Right atrium auricular region (tissue), 2 donors: ENCODE measurements at places on chromosomes 16 and 17.

DNA sequence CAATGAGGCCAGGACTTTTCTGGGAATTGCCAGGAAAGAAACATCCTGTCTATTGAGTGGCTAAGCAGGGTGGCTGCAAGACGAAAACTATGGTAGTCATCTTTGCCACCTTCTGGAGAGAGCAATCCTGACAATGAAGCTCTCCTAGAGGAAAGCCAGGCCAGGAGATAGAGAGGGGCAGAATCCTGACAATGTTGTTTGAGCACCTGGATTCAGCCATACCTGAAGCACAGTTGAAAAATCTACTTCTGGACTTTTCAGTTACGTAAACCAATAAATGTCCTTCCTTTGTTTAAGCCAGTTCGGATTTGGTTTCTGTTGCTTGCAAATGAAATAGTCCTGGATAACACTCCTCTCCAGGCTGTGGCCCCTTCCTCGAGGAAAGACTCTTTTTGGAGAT is 9.4 kb downstream of the P2RX1 start:
- H3K4me3 ChIP-seq = no peak overlapping the region
- H3K27me3 ChIP-seq = no peaks in the 10 kb centered on the region
- H3K4me1 ChIP-seq = peaks cover 18% of the 10 kb centered on the region
- no peak overlapping the region for H3K27ac ChIP-seq

DNA sequence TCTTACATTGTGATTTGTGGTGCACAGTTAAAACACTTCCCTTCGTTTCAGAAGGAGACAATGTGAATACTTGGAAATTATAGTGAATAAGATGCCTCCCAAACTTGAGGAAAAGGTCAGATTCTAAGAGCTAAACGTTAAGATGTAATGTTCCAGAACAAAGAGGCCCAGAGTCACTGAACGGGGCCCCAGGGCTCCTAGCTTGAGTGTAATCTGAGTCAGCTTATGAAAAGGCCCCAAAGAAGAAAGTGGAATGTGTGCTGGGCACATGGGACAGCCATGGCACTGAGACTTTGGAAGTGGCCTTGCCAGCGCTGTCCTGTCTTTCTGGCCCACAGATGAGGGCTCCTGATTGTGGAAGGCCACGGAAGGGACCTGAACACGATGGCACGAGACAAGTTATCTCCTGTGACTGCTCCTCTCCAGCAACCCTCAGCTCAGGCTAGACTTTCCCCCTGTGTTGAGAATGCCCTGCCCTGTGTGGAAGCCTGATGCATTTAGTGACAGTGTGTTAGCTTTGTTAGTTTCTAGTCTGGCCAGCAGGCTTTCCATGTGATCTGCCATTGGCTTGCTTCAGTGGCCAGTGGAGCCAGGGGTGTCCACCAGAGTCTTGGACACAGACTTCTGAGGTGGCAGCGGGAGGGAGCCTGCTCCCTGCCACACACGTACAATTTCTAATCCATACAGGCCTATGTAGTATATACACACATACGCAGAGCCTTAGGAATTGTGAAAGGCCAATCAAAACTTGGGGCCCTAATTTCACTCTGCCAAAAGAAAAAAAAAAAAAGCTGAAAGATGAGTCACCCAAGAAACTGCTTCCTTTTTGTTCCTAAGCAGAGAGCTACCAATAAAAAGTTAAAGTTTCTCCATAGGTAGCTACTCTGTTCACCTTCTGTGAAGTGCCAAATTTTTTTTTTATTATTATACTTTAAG is 13.1 kb downstream of the SPATA33 start:
- H3K4me3 ChIP-seq = no peak overlapping the region
- no peak for DNase-seq
- no peaks in the 10 kb centered on the region for H3K36me3 ChIP-seq
- H3K27ac ChIP-seq = no peak overlapping the region
- no peaks in the 10 kb centered on the region for H3K27me3 ChIP-seq
- H3K4me1 ChIP-seq = no peaks in the 10 kb centered on the region

DNA sequence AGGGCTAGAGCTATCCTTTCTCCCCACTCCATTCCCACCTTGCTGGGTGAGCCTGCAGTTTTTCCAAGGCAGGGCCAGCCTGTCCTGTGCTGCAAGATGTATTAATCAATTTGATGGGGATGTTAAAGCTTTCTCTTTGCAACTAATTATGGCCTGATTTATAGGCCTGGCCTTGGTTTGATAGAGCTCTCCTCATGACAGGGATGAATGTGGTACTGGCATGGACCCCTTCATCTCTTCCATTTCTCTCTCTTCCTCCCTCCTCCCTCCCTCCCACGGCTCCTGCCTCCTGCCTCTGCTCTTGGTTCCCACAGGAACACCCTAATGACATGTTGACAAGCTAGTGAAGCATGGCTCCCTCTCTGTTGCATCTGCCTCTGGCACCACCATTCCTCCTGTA is 47.2 kb upstream of the SKAP1 start:
- H3K4me3 ChIP-seq = no peak overlapping the region
- H3K27ac ChIP-seq = no peak overlapping the region
- H3K36me3 ChIP-seq = no peaks in the 10 kb centered on the region
- no peaks in the 10 kb centered on the region for H3K27me3 ChIP-seq
- H3K4me1 ChIP-seq = no peaks in the 10 kb centered on the region
- DNase-seq = no peak

DNA sequence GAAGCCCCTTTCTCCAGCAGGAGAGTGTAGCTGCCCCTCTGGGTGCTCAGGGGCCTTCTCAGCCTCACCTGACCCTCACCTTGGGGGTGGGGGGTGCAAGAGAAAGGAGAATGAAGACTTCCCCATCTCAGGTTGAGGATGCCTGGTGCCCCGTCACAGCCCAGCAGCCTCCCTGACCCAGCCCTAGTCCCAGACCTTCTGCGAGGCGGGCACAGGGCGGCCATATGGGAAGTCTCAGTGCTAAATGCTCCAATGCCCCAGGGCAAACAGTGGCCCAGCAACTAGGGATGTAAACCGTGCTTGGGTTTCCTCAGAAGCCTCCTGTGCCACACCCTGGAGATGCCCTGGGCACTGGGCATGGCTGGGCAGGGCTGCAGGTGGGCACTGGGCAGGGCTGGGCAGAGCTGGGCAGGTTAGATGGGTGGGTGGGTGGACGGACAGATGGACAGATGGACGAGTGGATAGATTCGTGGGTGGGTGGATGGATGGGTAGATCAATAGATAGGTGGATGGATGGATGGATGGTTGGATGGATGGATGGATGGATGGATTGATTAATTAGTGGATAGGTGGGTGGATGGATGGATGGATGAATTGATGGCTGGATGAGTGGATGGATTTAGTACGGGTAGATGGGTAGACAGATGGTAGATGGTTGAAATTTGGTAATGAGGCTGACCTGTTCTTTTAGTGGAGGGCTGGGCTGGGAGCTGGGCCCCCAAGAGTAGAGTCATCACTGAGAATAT is 16.8 kb downstream of the TPSD1 start:
- no peaks in the 10 kb centered on the region for H3K36me3 ChIP-seq
- no peak overlapping the region for H3K4me3 ChIP-seq
- no peaks in the 10 kb centered on the region for H3K27me3 ChIP-seq

GRCh38 chr16:1580256-1580655 is 31.6 kb downstream of the IFT140 start:
- no peak overlapping the region for H3K27ac ChIP-seq
- no peak overlapping the region for H3K4me3 ChIP-seq

DNA sequence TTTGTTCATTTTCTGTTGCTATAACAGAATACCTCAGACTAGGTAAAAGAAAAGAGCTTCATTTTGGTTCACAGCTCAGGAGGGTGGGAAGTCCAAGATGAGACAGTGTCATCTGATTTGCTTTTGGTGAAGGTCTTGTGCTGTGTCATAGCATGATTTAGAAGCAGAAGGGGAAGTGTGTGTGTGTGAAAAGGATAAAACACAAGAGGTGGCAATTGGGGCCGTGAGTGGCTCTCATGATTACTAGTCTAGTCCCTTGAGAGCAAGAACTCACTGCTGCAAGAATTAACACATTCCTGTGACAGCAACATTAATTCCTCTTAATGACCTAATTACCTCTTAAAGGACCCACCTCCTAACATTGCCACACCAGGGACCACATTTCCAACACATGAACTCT is 8.3 kb downstream of the SLC35G3 start:
- H3K27ac ChIP-seq = no peak overlapping the region
- no peaks in the 10 kb centered on the region for H3K4me1 ChIP-seq
- peaks cover 33% of the 10 kb centered on the region for H3K36me3 ChIP-seq
- H3K27me3 ChIP-seq = no peaks in the 10 kb centered on the region
- no peak for DNase-seq

GRCh38 chr16:78485188-78485916 is 385.9 kb downstream of the WWOX start:
- no peaks in the 10 kb centered on the region for H3K36me3 ChIP-seq
- no peaks in the 10 kb centered on the region for H3K27me3 ChIP-seq
- no peak for DNase-seq
- H3K27ac ChIP-seq = no peak overlapping the region
- H3K4me1 ChIP-seq = no peaks in the 10 kb centered on the region

- peak overlapping the region; percentile 89 for H3K27ac ChIP-seq
- peaks cover 5% of the 10 kb centered on the region for H3K36me3 ChIP-seq
- no peaks in the 10 kb centered on the region for H3K27me3 ChIP-seq
- H3K4me1 ChIP-seq = peaks cover 62% of the 10 kb centered on the region
Observed at GRCh38 chr17:39679521-39680192, 8.2 kb downstream of the PGAP3 start.
